Thoracic aorta (tissue), 2 donors: ENCODE measurements at places on chromosomes 4 and X. TPM values are rescaled to one million over a fixed set of nuclear protein-coding genes. Genes with fewer than 3 reads are reported as not detected.

DNA sequence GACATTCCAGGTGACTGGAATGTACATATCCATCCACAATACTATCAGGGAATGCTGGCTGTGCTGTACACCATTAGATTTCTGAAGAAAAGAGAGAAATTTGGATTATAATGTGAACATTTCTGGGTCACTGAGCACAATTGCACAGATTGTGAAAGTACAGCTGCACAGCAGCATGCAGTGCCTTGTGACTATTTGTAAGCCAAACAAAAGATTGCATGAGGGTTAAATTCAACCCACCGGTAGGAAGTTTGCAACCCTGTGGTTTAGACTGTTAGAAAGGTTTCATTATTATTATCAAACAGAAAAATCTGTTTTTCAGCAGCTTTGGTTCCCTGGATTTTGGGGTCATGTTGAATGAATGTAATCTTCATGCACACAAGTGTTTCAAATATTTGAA is 24.5 kb downstream of the DDIT4L start:
- DNase-seq, result no peak

DNA sequence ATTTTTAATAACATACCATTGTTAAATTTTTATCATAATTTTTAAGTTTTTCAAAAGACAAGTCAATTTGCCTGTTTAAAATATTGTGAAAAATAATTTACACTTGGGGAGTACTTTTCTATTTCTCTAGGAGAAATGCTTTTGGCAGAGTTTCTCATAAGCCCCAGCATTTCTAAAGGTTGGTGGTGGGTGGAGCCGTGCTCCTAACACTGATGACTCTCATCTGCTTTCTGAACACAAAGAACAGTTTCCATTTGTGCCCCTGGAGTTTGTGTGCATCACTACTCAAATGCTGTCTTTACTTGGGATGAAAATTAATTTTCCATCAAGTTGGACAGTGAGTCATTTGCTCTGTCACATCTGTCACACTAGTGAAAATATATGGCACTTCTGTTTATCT is 57.6 kb downstream of the TNIP2 start:
- DNase-seq, result no peak

DNA sequence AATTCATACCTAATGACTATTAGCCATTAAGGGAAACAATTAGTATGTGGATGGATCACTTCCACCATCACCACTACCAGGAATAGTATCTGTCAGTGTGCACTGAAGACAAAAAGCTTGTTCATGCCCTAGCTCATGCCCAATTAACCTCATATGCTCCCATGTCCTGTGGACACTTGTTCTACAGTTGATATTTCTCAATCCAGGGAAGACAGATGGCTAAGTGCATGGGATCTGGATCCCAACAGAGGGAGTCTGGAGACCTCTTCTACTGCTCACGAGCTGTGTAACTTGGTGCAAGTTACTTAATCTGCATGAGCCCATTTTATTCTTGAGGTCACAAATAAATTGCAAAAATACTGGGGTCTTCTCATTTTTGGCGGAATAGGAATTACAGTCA is 23.7 kb downstream of the AMOT start:
- no peak for DNase-seq

- no peak for DNase-seq
Measured at GRCh38 chrX:44462850-44463249, 79.8 kb downstream of the FUNDC1 start.

- no peak for DNase-seq
Measured at GRCh38 chr4:48175328-48175727, 41.3 kb upstream of the TXK start.

GRCh38 chr4:146098978-146099377 is 76.5 kb upstream of the LSM6 start:
- no peak for DNase-seq

DNA sequence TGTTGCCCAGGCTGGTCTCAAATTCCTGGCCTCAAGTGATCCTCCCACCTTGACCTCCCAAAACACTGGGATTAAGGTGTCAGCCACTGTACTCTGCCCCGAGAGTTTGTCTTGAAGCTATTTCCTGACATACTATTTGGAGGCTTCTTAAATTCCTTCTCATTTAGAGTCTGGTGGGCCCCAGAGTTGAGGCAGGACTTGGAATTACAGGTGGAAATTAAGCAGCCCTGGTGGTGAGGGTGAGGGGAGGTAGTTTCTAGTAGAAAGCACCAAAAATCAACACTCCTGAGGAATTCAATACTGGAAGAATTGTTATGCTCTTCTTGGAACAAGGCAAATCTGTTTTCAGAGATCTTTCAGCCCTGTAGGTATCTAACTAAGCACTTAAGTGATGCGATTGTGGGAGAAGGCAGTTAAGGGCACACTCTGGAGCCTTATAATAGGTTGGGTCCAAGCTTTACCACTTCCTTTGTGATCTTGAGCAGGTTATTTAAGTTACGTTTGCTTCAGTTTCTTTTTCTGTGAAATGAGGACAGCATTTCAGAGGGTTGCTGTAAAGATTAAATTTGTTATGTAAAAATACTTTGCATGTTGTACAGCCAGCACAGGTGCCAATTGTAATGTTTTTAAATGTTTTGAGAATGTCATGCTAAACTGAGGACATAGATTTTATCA is 200.7 kb downstream of the SOWAHB start:
- no peak for DNase-seq

DNA sequence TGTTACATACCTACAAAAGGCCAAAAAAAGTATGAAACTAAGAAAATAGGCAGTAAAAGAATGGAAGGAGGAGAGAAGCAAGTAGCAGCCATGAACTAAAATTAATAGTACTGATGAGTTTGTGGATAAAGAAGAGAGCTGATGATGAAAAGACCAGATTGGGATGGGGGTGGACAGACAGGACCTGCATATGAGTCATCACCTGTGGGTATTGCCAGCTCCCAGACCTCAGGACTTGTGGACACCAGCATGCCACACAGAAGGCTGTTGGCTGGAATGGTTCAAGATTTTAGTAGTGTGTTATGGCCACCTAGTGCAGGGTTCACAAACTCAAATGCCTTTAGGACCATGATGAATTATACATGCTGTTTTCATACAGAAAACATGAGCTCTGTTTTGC is 58.9 kb downstream of the ARX start:
- no peak for DNase-seq

- DNase-seq, result no peak
Measured at GRCh38 chrX:73851014-73852009, 288.3 kb downstream of the CHIC1 start.

GRCh38 chrX:6311540-6311939 is 82.9 kb upstream of the NLGN4X start:
- DNase-seq, result no peak

DNA sequence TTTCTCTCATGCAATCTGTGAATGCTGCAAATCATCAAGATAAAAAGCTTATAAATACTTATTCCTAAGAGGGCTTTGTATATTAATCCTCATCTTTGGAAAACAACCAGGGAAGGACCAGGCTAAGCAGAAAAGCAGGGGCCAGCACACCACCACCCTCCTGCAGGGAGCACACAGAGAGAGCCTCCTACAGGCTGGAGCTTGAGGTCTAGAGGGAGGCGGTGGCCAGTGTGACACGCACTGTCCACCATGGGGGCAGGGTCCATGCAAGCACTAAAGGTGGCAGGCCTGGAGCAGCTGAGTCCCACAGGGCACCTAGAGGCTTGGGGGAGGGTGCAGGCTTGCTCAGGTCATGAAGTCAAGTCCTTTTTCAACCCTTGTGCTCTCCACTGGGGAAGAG is 236.9 kb downstream of the TACR3 start:
- DNase-seq, result no peak

DNA sequence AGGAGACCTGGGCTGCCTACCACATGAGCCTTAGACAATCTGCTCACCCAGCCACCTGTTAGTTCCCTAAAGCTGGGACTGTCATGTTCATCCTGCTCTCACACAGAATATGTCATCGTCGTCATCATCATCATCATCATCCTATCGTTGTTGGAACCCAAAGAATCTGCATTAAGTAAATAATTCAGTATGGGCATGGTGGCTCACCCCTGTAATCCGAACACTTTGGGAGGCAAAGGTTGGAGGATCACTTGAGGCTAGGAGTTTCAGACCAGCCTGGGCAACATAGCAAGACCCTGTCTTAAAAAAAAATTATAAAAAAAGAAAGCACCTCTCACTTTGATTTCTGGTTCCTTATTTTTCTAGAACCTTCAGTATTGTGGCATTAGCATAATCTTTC is 6.4 kb downstream of the ENOPH1 start:
- no peak for DNase-seq

DNA sequence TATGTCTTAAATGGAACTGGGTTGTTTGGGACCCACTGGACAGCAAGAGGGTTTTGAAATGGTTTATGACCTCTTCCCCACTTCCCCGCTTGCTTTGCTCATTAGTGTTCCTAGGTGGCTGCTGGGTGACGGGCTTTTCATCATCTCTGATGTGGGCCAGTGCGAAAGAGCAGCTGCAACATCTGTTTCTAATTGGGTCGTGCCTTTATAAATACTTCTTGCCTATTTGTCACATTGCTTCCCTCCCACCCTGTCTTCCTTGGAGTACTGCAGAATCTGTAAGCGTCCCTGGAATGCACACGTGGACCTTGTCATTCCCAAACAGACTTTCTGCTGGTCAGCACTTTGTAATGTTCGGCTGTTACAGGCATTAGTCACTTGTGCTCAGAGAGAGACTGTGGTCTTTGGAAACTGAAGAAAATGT is 35.2 kb downstream of the SEPTIN11 start:
- peak; percentile 48 for DNase-seq

GRCh38 chr4:15938182-15938581 is 358 bp downstream of the FGFBP1 start:
- no peak for DNase-seq

DNA sequence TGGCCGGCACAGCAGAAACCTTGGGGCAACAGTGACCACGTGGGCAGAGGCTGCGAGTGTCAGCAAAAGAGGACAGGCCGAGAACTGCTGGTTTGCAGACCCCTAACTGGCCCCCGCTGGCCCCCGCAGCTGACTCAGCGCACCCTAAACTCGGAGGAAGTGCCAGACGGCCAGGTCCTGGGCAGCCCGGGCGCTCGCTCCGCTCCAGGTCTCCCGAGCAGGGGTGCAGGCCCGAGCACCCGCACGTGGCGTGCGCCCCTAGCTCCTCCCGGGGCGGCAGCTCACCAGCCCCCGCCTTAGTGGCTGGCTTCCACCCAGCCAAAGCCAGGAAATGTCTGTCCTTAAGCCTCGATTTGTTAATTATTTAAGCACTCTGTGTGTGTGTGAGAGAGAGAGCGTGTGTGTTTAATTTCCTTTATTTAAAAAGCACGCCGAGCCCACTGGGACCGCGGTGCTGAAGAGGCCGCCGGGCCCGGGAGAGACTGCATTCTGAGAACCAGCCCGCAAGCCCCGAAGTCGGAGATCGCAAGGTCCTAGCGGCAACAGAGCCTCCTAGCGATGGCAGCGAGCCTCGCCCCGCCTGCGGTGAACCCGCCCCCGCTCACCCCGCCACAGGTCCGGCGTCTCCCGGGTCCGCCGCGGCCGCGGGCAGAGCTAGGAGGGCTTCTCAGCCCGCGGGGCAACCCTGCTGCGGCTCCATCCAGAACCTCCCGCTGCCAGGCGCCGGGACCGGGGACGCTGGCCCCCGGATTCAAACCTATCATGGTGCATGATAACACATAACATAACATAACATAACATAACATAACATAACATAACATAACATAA is 45.9 kb upstream of the CDKN2AIP start:
- no peak for DNase-seq

DNA sequence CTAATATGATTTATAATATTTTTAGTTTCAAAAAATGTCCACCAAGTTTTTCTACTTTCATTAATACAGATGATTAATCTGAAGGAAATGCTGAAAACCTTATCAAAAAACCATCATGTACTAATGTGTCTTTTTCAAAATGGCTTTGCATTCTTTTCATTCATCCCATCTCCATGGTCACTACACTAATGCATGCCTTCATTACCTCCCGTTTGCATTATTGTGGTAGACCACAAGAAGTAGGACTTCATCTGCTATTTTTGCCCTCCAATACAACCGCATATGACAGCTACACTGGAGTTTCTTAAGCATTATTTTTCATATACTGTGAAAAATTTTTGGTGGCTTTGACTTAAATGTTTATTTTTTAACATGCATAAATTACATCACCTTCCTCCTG is 37.9 kb upstream of the FSTL5 start:
- no peak for DNase-seq

DNA sequence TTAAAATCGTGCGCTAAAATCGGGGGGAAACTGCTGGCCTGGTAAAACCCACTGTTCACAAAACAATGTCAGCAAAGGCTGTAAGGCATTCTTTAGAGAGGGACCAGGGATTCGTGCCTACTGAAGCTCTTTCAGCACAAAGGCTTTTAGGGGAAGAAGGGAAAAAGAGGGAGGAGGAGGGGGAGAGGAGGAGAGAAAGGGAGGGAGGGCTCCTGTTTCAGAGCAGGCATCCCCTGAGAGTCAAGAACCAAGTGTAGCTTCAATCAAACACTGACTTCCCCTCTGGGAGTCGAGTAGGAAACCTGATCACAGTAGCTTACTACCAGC is 9.5 kb downstream of the BCOR start:
- DNase-seq, result no peak

GRCh38 chrX:115345615-115346014 is 56.1 kb downstream of the LUZP4 start:
- no peak for DNase-seq

The C1QTNF7 gene
- total RNA-seq, result 24.0 TPM

The UGT2B15 gene
- not detected for total RNA-seq

The MSX1 gene
- 24.6 TPM for total RNA-seq

The TEX13C gene
- total RNA-seq, result not detected

The TCEAL5 gene
- not detected for total RNA-seq

The CT55 gene
- not detected for total RNA-seq

The QDPR gene
- total RNA-seq, result 9.0 TPM

The SLC30A9 gene
- total RNA-seq, result 33.2 TPM

The DGKK gene
- not detected for total RNA-seq

The NWD2 gene
- not detected for total RNA-seq

The HTN3 gene
- total RNA-seq, result not detected

The CNGA1 gene
- total RNA-seq, result 0.28 TPM

The GPR78 gene
- not detected for total RNA-seq
